ENCODE measurements at places on chromosomes 16 and 17.

GRCh38 chr17:7048968-7049367, 5.1 kb upstream of the SLC16A11 start:
- DNase-seq: no peak

GRCh38 chr16:14329727-14330350, 258.7 kb downstream of the MRTFB start:
- no peak for DNase-seq

DNA sequence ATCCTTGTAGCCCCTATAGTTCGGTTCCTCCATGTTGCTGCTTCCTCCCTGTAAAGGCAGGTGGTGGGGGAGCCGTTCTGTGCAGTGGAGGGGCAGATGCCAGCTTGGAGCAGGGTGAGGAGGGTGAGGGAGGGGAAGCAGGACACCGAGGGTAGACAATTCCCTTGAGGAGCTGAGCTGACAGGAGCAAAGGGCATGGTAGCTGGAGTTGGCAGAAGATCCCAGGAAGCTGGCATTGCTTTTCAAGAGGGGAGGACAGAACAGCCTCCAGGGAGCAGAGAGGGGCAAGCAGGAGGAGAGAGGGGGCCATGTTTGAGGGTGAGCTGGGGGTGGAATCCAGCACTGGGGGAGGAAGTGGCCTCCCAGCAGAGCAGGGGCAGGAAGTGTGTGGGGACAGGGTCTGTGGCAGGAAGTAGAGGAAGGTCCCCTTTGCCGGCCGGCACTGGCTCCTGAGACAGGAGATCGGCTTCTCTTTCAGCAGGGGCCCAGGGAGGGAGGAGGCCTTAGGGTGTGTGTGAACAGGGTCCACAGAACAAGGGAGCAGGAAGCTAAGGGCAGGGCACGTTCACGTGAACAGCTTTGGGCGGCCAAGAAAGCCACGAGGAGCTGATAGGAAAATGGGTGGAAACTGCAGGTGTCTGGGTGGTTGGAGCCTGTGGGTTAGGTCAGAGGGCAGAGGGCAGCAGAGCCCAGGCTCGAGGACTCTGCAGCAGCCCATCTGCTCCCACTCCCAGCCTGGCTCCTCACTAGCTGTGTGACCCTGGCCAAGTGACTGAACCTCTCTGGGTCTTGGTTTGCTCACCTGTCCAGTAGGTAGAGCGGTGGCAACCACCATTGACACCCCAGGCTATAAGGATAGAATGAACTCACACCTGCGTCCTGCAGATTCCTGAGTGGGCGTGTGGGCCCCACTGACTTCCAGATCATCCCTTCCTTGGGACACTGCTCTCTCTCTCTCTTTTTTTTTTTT, 17.5 kb upstream of the SPNS2 start:
- DNase-seq: no peak

DNA sequence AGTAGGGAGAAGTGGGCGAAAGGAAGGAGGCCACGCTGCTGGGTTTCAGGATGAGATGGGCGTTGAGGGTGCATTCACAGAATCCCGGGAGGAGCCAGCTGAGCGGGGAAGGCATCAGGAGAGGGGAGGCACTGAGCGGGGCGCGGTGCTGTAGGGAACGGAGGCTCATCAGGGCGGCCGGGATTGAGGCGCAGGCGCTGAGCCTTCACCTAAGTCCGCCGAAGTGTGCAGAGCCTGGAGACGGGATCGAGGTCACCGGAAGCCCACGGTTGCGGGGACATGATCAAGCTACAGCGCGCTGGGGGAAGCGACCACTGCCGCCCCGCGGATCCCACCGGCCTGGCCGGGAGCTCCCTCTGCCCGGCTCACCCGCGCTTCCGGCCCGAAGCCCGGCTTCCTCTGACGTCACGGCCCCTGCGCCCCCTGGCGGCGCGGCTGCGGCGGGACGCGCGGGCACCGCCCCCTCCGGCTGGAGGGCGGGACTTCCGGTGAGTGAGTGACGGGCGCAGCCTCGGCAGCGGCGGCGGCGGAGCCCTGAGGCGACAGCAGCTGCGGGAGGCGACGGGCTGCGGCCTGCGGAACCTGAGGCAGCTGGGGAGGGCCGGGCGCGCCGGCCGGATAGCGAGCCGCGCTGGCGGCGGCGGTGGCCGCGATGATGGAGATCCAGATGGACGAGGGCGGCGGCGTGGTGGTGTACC, at the start of gene MAPK8IP3:
TSS of gene MAPK8IP3 (plus strand) at position 508 of the 698 bp plus-strand sequence. CDS start at position 653, 145 bp downstream.
- peak; percentile 98 for DNase-seq

GRCh38 chr16:7597677-7598076, 265.0 kb downstream of the RBFOX1 start:
- DNase-seq: no peak
